ENCODE measurements at places on chromosomes 6 and 20.

DNA sequence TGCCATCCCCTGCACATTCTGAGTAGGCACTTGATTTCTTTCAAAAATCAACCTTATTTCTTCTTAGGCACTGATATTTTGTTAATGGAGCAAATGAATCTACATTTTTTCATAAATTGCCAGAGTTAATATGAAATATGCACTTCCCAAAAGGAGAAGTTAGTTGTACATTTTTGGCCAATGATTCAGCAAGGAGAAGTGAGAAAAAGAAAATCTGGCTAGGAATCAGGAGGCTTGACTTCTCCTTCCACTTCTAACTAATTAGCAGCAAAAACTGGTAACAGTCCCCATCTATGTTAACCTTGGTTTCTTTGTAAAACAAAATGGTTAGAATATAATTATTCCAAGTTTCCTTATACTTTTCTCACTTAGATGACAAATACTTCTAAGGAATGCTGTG, 7.0 kb upstream of the DSE start:
- no peak for DNase-seq

- DNase-seq = no peak
Observed at GRCh38 chr6:3026791-3027626, 27.3 kb downstream of the NQO2 start.

DNA sequence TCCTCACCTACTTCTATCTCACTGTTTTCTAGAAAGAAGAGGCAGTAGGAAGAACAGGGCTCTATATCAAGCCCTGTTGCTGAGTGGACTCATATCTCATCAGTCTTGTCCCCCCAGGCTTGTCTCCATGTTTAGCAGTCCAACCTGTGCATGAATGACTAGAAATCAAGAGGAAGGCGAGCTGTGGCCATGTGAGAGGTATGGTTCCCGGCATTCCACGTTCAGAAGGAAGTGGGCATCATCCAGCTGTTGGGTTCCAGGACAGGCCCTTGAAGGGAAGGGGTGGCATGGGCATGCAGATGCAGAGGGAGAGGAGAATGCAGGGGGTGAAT, 176.6 kb downstream of the MRPL14 start:
- DNase-seq = no peak

- no peak for DNase-seq
Observed at GRCh38 chr6:53311586-53311935, 37.2 kb downstream of the ELOVL5 start.
